ENCODE measurements at places on chromosomes 13 and 19.

GRCh38 chr13:62209529-62209928 is 793.9 kb upstream of the PCDH20 start:
- DNase-seq: no peak

DNA sequence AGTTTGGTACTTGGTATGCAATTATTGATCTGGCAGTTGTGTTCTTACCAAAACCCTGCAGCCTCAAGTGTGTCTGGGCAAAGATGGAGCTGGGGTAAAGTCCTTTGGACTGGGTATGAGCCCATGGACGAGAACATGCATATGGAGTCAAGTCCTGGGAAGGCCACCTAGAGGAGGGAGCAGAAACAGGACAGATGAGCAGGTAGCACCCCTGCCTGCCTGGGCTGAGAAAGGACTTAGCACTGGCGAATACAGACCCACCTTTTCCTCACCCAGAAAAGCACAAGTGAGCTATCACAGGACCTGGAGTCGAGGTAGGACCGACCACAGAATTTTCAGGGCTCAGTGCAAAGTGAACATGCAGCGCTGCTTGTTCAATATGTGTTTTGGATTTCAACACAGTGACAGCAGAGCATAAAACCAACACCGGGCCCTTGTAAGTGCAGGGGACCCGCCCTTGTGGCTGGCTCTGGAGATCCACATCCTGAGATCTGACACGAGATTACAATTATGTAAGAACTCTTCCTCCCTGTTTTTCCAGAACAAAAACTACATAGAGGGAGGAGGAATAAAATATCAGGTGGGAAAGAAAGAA is 25.9 kb downstream of the IGFL2 start:
- DNase-seq: no peak

- DNase-seq: no peak
Observed at GRCh38 chr13:27556109-27556508, 64.2 kb downstream of the LNX2 start.

- no peak for DNase-seq
Observed at GRCh38 chr13:39452417-39452816, 150.6 kb downstream of the LHFPL6 start.

GRCh38 chr19:6733338-6734095 is 3.9 kb downstream of the GPR108 start:
- no peak for DNase-seq

DNA sequence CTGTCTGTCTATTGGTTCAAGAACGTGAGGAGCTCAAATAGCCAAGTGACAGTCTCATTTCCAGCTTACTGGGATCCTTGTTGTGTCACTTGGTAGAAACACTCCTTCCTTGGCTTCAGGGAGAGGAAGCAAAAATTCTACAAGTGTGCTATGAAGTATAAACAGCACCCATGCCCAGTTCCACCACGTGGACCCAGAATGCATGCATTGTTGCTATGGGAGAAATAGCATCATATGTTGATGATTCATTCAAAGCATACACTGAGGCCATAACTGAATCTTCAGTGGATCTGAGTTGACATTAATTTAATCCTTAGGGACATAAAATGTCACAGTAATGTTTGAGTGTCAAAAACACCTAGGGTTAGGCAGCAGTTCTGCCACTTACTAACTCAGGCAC is 199.0 kb upstream of the RXFP2 start:
- DNase-seq: no peak

GRCh38 chr13:95356916-95357315 is 55.7 kb upstream of the ABCC4 start:
- DNase-seq: no peak

- DNase-seq: no peak
Observed at GRCh38 chr13:44013758-44014291, 134.1 kb downstream of the LACC1 start.

DNA sequence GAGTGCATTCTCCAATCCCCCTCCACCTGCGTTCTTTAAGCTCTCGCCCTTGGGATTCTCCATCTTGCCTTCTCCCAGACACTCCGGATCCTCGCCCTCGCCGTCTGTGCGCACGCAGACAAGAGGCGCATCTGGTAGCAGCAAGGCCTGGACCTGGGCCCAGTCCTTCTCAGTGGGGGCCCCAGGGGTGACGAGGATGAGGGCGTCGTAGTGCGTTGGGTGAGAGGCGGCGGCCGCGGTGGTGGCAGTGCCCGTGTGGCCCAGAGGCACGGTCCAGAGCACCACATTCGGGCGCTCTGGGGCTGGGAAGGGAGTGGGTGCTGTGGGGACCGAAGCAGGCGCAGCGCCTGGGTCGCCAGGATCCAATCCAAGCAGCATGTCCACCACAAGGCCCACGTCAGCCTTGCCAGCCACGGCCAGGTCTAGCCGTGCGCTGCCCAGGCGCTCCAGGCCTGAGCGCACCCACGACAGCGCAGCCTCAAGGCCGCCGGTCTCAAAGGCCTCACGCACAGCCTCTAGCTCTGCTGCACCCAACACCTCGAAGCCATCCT is 3.1 kb downstream of the IRGQ start:
- DNase-seq: no peak

- no peak for DNase-seq
Observed at GRCh38 chr19:55098716-55099556, 18.5 kb downstream of the PPP1R12C start.

DNA sequence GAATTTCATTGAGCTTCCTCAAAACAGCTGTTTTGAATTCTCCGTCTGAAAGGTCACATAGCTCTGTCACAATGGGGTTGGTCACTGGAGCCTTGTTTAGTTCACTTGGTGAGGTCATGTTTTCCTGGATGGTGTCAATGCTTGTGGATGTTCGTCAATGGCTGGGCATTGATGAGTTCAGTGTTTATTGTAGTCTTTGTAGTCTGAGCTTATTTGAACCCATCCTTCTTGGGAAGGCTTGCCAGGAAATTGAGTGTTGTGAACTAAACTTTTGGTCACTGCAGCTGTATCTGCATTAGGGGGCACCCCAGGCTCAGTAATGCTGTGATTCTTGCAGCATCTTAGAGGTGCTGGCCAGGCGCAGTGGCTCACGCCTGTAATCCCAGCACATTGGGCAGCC is 22.0 kb downstream of the BLOC1S3 start:
- no peak for DNase-seq

- no peak for DNase-seq
Observed at GRCh38 chr13:56271686-56272085, 869.0 kb upstream of the PRR20A start.

DNA sequence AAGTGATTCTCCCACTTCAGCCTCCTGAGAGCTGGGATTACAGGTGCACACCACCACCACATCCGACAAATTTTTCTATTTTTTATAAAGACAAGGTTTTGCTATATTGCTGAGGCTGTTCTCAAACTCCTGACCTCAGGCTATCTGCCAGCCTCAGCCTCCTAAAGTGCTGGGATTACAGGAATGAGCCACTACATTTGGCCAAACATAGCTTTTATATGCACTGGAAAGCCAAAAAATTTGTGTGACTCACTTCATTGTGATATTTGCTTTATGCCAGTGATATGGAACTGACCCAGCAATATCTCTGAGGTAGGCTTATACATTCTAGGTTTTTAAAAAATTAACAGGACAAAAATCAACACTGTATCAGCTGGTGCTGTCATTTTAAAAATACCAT is 26.8 kb upstream of the ACOD1 start:
- no peak for DNase-seq

DNA sequence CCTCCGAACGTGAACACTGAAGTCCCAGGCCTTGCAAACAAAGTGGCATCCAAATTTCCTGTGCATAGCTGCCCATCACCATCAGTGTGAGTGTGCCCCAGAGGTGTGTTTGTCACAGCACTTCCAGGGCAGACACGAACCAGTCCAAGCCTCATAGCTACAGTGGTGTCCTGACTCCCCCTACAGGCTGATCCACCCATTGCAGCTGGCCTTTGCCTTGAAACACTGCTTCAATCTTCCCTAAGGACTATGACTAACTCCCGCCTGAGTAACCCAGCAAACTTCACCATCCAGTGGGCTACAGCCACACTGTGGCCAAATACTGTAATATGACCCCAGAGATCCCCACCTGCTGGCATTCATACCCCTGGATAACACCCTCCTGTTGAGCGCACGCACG is 3.9 kb downstream of the ZNF266 start:
- DNase-seq: no peak

DNA sequence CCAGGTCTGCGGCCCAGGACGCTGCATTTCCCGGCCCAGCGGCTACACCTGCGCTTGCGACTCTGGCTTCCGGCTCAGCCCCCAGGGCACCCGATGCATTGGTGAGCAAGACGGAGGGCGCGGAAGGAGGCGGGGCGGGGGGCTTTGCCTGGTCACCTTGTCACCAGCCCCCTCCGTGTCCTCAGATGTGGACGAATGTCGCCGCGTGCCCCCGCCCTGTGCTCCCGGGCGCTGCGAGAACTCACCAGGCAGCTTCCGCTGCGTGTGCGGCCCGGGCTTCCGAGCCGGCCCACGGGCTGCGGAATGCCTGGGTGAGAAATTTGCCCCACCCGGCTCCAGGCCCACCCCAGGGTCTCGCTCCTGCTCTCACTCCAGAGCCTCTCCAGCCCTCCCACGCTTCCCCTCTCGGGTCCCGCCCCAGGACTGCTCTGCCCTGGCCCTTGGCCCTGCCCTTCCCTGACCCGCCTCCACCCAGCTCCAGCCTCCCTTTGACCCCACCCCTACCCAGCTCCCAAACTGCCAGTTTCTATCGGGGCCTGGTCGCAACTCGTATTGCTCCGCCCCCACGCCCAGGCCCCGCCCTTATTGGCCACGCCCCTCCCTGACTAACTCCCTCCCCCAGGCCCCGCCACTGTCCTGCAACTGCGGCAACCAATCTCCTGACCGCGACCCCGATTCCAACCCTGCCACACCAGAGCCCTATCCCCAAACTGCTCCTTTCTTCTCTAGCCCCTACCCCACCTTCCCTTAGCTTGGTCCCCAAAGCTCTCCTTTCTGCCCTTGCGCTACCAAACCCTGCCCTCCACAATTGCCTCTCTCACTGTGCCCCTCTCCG is 8.6 kb downstream of the LTBP4 start:
- no peak for DNase-seq
